ENCODE measurements at places on chromosomes 3 and 15.

DNA sequence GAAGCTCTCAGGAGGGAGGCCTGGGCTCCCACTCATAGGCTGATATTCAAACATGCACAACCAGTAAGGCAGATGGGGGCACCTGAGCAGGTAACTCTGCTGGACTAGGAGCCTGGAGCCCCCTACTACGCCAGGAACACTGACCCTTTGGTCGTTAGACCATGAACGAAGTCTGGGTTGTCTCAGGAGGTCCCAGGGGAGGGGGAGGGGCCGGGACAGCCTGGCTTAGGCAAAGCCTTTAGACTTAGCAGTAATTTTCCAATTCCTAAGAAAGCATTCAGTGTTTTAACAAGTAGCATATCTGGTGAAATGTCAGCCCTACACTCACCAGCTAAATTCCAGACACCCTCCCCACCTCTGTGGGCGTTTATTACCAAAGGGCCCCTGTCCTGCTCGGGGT, 67.4 kb upstream of the ST8SIA2 start:
- no peak for DNase-seq

- no peak for DNase-seq
Observed at GRCh38 chr3:52521488-52521824, 12.2 kb downstream of the NT5DC2 start.

DNA sequence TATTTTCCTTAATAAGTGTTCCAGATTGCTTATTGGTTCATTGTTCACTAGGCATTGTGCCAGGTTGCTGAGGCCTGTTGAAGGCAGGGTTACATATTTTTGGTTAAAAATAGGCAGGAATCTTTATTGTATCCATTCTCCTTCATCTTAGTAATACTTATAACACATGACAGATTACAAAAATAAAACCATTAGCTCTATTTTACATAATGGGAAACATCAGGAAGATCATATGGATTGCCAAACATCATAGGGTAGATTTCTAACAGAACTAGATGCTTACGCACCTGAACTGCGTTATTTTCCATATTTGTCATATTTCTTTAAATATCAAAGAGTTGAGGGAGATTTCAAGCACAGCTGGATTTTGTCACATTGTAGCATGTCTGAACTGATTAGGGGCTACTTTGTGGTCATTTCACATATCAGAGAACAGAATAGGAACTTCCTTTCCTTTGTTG, 462.9 kb upstream of the SGO1 start:
- no peak for DNase-seq

GRCh38 chr3:116586285-116586944, 123.2 kb upstream of the TUSC7 start:
- DNase-seq: no peak

- no peak for DNase-seq
Observed at GRCh38 chr15:86948719-86949118, 869.0 kb downstream of the AGBL1 start.

Data from CD8-positive, alpha-beta T cell (primary cell).